ENCODE measurements at places on chromosomes 5 and 9.
A peak's percentile ranks its signal among the peaks of the same experiment; 100 is the strongest.

DNA sequence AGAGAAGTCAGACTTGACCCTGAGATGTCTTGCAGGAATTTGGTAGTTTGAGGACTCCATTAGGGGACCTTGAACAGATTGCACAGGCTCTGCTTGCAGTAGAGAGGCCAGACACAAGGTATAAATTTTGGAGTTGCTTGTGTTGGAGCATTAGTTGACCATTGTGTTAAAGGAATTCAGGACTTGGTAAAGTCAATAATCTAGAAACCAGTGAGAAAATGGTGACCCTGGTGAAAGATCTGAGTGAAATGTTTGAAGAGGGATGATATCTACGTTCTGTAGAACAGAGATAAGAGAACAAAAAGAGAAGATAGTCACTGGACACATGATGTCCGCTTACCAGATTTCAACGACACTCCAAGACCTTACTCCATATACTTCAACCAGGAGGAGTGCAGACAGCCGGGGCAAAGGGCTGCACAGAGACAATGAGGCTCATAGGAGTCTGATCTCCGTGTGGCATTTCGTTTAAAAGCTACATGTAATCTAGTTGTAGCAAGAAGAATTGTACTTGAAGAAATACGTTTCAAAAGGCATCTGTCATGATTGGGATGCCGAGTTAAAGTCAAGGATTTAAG, 13.2 kb downstream of the DNAJC25 start:
- DNase-seq = no peak

DNA sequence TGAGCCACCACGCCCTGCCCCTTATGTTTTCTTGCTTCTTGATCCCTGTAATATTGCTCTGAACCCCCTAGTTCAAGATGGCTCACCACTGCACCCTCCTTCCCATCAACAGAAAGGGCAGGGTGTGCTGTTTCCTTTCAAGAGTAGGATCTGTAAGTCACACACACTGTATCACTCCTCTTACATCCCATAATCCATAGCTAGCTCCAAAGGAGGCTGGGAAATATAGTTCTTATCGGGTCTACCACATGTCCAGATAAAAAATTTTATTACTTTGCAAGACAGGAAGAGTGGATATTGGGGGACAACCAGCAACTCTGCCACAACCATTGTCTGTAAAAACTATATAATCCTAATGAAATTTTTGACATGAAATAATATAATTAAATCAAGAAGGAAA, 79.6 kb downstream of the C9orf50 start:
- no peak for DNase-seq

DNA sequence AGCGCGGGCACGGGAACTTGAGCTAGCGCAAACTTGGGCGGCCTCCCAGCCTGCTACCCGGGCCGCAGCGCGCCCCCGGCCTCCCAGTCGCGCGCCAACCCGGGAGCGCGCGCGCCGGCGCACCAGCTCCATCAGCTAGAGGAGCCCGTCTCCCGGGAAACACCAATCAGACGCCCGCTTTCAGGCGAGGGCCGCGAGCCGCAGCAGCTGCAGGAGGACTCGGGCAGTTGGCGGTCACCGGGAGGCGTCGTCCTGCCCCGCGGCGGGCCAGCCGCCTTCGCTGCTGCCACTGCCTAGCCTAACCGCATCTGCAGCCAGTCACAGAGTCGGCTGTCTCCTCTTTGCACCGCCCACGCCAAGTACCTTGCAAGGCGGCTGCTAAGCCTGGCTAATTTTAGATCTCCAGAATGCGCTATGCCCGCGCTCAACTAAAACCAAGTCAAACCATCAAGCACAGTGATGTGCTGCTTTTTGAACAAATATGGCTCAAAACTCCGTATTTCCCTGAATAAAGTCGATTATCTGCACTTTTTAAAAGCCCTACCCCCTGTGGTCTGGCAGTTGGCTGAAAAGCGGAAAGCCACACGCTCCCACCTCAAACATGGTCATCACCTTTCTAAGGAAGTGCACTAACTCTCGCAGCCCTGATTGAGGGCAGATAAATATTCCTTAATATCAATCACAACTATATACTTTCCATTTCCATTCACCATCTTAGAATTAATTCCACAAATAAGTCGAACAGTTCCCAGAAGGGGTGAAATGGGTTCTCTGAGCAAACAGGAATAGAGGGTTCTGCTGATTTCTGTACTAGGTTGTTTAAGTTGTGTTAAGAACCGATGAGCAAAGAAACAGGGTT, 221.8 kb downstream of the MEF2C start:
- peak; percentile 74 for DNase-seq

- DNase-seq = no peak
Observed at GRCh38 chr9:5265939-5266338, 34.7 kb downstream of the INSL4 start.

DNA sequence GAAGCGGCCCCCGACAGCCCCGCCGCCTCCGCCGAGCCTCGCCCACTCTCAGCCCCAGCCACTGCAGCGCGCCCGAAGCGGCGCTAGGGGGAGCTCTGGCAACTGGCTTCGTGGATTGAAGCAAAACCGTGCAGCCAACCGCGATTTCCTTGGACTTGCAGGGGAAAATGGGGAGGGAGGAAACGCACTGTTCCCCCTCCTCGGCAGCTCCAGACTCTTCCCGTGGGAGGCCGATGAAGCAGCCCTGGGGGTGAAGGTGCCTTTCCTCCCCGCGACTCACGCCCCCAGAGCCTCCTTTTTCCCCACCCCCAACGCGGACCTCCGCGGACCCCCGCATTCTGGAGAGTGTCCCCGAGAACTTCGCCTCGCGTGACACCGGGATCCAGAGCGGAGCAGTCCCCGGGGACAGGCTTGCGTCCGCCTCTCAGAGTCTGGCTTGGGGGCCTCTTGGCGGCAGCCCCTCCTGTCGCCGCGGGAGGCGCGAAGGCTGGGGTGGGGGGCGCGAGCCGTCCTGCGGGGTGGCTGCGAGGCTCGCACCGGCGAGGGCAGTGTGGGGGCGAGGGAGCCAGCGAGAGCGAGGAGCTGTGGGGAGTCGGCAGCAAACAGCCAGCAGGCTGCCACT, 3.8 kb downstream of the IER5L start:
- peak; percentile 95 for DNase-seq

GRCh38 chr5:171700318-171700912, 85.2 kb upstream of the SMIM23 start:
- DNase-seq = no peak

- no peak for DNase-seq
Observed at GRCh38 chr5:100270023-100270771, 265.0 kb upstream of the FAM174A start.
